ENCODE measurements at places on chromosomes 16 and 17.

DNA sequence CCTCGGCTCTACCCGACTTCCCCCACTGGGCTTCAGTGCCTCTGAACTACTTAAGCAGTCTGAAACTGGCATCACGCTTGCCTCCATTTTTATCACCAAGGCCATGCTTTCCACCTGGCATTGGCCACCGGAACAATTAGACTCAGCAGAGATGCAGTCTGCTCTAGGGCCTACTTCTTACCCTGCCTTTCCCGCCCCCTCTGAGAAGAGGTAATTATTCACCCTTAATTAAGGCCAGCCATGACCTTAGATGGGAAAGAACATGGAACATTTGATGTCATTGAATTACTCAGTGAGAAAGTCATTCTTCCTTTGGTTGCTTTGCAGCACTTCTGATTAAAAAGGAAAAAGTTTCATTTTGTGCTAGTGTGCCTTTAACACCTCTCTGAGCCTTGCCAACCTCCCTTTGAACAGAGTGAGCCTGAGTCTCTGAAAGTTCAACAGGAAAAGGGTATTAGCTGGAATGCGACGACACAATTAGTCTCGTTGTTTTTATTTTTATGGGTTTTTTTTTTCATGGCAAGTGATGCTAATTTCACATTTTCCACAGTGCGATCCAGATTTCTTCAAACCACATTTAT, 60.9 kb upstream of the TNRC6A start:
- DNase-seq, result peak; percentile 81

GRCh38 chr17:42698736-42699414, 16.5 kb downstream of the CNTNAP1 start:
- DNase-seq, result peak; percentile 86

DNA sequence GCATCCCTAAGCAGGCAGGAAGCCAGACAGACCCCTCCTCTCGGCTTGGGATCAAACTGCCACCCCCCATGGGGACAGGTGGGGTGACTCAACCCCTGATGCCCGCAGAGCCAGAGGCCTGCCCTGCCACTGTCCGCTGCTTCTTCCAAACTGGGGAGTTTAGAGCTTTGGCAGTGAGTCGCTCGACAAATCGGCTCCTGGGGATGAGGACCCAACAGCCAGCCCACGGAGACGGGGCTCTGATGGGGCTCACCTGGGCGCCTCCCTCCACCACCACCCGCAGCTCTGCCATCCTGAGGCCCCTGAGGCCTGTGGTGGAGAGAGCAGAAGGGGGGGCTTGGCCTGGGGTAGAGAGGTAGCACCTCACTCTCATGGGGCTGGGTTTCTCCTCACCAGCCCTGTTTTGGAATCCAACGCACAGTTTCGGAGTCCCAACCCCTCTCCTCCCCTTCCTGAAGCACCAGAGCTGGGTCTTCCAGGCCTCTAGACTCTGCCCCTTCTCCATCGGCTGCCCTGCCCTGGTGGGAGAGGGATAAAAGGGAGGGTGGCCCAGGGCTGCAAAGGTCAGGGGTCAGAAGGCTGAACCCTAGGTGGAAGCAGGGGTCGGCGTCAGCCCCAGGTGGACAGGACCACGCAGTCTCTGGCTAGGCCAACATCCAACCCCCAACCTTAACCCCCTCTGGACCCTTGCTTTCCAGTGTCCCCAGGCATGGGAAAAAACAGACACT, 5.8 kb downstream of the PRSS22 start:
- DNase-seq, result no peak

DNA sequence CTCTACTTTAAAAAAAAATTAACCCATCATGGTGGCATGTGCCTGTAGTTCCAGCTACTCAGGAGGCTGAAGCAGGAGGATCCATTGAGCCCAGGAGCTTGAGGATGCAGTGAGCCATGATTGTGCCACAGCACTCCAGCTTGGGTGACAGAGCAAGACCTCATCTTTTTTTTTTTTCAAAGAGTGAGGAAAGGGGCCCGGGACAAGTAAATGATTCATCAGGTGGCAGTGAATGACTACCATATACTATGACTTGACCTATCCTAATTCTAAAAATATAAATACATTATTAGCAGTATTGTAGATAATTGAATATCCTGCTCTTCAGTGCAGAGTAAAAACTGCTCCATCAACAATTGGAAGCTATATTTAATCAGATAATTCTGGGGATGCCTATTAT, 55.3 kb downstream of the CLUH start:
- no peak for DNase-seq

- DNase-seq, result no peak
These were observed 109.1 kb downstream of the PRKCA start for GRCh38 chr17:66411520-66411919.

- DNase-seq, result no peak
These were observed 10.3 kb upstream of the GINS2 start for GRCh38 chr16:85698935-85699558.

DNA sequence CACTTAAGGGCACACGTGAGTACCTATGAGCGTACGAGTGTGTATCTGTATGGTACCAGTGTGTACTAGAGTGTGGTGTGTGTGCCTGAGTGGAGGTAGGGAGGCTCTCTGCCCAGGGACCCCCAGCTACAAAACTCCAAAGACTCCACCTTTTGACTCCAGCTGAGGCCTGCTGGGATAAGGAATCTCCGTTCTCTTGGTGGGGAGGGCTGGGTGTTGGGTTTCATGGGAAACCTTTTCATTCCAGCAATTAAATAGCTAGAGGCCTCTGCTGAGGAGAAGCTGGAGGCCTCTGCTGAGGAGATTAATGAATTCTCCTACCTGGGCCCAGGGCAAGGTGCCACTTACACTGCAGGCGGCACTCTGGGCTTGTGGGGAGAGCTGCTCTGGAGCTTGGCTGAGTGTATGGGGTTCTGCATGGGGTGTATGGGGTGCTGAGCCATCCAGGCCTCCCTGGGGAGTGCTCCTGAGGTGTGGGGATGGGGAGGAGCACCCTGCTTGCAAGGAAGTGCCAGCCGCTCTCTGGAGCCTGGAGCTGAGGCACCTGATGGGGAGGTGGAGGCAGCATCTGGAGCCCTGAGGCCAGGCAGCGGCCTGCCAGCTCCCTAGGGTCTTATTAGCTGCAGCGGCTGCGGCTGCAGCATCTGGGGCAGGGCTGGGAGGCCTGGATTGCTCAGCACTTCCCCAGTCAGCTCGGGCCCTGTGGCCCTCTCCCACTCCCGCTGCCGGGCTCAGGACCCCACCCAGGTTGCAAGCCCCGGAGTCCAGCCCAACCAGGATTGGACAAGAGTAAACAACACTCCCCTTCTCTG, 4.6 kb downstream of the ANKRD13B start:
- DNase-seq, result no peak

- no peak for DNase-seq
These were observed 2.8 kb downstream of the WNT3 start for GRCh38 chr17:46815474-46816353.

DNA sequence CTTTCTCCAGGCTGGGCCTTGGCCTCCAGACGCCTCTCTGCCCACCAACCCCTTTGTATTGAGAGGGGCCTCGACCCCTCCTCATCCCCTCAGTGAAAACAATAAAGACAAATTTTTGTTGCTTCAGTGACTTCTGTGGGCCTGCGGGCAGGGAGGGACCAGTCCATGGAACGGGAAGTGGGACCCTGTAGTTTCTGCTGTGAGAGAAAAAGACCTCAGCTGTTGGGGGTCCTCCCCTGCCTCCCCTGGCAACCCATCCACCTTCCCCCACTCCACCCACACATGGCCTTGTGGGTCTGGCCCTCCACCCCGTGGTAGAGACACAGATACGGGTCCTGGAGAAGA, 3.5 kb downstream of the PPY start:
- DNase-seq, result no peak

DNA sequence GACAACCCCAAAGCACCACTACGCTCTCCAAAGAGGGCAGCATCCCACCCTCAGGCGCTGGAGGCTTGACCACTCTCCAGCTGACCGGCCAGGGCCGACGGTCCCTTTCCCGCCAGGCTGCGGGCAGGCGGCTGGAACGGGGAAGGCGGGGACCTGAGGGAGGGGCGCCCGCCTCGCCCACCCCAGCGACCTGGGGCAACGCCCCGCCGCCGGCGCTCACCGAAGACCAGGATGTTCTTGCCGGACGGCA, 431 bp downstream of the DYNC1LI2 start:
- DNase-seq, result no peak

- DNase-seq, result no peak
These were observed 24.2 kb downstream of the KRT25 start for GRCh38 chr17:40730970-40731369.

- DNase-seq, result no peak
These were observed 302.7 kb downstream of the MAP2K6 start for GRCh38 chr17:69717214-69717613.

DNA sequence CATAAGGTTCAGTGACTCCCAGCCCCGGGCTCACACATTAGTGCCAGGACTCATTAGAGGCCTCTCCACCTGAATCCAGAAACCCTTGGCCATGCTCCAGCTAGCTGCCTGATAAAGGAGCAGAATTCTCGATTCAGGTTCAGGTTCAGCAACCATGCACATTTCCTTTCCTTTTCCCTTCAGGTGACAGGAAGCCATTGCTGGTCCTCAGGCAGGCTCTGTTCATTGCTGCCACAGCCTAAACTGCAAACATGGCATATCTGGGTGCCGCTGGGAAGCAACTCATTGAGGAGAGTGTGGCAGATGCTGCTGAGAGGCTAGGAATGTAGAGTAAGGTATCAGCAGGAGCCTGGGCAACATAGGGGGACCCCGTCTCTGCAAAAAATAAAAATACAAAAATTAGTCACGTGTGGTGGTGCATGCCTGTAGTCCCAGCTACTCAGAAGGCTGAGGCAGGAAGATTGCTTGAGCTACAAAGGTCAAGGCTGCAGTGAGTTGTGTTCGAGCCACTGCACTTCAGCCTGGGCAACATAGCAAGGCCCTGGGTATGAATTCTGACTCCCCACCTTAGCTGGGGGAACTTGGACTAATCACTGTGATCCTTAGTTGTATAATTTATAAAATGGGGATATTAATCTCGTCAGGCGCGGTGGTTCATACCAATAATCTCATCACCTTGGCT, 28.7 kb downstream of the ARL4D start:
- no peak for DNase-seq

DNA sequence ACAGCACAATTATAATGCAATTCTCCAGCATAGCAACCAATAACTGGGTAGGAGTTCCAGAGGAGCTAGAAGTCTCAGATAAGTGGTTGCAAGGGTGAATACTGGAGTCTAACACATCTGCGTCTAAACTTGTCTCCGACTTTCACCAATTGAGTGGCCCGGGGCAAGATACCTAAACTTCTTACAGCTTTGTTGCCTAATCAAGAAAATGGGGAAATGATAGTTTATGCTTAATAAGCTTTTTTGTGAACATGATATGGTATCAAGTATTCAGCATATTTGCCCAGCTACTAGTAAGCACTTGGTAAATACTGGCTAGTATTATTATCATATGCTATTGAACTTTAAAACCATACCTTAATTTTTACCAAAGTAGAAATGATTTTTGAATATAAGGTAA, 183.5 kb downstream of the KCNJ2 start:
- DNase-seq, result no peak

DNA sequence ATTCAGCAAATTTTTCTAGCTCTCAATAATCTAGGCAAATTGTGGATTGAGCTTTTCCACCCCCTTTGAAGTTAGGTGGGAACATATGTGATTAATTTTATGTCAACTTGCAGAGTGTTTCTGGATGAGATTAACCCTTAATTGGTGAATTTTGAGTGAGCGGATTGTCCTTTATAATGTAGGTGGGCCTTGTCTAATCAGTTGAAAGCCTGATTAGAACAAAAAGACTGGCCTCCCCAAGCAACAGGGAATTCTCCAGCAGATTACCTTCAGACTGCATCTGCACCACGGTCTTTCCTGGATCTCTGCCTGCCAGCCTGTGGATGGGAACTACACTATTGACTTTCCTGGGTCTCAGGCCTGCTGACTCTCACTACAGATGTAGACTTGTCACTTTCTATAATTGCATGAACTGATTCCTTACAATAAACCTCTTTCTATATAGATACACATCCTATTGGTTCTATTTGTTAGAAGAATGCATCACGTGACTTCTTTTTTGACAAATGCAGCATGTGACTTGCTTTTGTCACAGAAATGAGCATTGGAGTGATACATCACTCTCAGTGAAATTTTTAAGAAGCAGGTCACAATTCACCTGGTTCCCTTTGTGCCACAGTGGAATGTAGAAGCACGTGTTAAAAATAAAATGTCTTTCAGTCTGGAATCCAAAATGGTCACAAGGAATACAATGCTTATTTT, 1038.3 kb downstream of the CDH11 start:
- no peak for DNase-seq

DNA sequence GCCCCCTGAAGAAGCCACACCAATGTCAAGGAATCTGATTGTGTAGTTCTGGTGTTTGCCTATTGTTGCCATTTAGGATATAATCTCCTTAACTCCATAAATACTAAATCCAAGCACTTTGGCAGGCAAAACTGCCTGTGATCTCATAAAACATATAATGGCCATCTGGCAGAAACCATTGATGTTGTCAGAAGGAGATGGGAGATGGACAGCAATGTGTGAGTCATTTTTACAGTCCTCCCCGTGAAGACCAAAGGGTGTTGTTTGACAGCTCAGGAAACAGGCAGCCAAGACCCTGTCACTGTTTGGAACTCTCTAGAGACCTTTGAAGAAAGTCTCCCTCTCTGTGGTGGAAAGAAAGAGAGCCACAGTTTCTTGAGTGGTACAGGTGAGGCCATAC, 454.1 kb downstream of the HS3ST3B1 start:
- no peak for DNase-seq

GRCh38 chr16:81558444-81559175, 114.0 kb downstream of the CMIP start:
- no peak for DNase-seq

- DNase-seq, result no peak
These were observed 122.3 kb downstream of the PCTP start for GRCh38 chr17:55873017-55873758.

All from uterus (tissue), 4 donors.